ENCODE measurements at places on chromosomes 7 and 10.

DNA sequence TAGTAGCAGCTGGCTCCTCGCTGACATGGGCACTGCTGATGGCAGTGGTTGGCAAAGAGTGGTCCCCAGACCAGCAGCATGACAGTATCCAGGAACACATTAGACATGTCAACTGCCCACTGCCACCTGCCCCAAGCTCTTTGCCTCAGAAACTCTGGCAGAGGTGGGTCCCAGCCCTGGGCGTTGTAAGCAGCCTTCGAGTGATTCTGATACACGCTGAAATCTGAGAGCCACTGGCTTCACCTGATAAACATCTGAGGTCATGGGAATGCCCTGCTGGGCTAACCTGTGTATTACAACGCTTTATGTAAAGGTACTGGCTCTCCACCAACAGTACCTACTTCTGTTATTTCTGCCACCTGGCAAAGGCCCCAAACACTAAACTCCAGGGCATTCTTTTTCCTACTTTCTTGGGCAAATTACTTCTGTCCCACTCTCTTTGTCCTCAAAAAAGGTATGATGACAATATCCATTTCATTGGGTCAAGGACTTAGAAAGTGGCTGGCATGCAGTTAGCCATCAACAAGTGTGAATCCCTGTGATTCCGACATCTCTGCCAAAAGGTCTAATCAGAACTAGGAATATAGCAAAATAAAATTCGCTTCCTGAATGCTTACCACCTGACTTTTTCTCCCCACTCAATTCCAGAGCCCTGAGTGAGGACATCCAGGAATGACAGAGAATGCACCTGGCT lies 9.2 kb downstream of the SGMS1 start:
- DNase-seq: peak; percentile 32

- DNase-seq: no peak
These were observed 61.3 kb downstream of the MICU1 start for GRCh38 chr10:72564596-72564995.

DNA sequence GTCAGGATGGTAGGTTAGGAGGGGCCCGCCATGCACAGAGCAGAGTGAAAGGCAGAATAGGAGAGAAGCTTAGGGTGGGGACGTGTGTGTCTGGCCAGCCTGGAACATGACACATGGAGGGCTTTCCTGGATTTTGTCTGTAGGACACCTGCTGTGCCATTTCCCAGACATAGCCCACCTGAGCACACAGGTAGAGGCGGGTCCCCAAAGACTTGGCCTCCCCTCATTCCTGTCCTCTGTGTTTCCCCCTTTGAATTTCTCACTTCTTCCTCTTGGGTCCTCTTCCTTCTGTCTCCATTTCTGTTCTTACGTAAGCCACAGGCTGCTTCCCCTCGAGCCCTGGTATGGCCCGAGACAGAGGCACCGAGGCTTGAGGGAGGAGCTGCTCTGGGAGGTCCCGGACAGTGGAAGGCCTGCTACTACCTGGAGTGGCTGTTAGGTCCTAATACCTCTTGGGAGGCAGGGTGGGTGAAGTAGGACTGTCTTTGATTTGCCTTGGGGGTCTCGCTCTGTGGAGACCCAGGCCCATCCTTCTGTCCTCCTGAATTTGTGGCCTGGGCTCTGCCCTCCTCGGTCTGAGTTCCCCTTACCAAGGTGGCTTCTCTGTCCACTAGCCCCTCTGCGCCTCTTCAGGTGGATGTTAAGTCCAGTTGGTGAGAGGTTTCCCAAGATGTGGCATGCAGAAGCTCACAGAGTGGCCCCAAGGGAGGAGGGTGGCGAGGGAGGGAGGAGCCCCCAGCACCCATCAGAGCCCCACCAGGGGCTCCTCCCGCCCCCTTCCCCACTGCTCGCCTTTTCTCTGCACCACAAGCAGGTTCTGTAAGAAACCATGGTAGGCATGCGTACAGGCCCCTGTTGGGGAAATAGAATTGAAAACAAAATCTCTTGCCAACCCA lies 5.5 kb downstream of the ZNF775 start:
- no peak for DNase-seq

GRCh38 chr10:89940076-89940475 lies 238.7 kb downstream of the KIF20B start:
- DNase-seq: no peak

DNA sequence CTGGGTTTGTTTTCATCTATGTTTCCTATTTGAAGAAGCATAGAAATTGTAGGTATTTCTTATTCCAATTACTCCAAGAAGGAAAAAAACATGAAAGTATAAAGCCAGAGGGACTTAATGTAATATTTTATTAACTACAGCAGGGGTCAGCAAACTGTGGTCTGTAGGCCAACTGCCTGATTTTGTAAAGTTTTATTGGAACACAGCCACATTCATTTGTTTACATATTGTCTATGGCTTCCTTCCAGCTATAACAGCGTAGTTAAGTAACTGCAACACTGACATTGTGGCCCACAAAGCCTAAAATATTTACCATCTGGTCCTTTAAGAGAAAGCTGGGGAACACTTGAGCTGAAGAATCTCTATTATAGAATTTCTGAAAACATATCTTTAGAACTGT lies 306.2 kb downstream of the BICC1 start:
- DNase-seq: no peak

GRCh38 chr7:75727881-75728593 lies 10.7 kb downstream of the HIP1 start:
- DNase-seq: peak; percentile 70

DNA sequence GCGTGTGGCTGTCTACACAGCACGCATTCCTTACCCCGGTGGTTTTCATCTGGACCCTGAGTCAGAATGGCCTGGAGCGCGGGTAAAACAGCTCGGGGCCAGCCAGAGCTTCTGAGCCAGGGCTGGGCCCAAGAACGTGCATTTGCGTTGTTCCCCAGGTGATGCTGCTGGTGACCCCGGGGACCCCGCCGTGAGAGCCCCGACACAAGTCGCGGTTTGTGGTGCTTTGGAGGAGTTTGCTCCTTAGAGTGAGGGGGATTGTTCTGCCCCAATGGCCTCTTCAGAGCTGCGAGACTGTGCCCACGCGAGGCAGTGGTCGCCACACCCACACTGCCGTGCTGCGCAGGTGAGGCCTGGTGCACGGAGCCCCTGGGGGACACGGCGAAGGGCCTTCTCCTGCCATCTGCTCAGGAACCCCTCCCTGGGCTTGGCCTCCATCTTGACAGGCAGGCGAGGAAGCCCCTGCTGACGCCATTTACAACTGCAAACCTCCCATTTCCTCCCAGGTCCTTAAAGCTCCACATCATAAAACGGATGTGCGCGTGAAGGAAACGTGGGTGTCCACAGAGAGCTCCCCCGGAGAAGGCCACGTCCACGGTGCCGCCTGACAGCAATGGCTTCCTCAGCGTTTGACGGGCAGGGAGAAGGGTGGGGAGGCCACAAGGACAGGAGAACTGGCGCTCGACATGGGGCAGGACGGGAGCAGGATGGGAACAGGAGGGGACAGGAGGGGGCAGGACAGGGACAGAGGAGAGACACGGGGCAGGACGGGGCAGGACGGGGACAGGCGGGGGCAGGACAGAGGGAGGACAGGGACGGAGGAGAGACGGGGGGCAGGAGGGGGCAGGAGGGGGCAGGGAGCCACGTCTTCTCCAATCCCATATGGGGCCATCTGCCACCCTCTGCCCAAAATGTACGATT lies 477.2 kb downstream of the DNAJB6 start:
- no peak for DNase-seq

- no peak for DNase-seq
These were observed 6.7 kb upstream of the AIFM2 start for GRCh38 chr10:70139151-70139996.

GRCh38 chr7:97513326-97513725 lies 218.6 kb upstream of the TAC1 start:
- DNase-seq: no peak

DNA sequence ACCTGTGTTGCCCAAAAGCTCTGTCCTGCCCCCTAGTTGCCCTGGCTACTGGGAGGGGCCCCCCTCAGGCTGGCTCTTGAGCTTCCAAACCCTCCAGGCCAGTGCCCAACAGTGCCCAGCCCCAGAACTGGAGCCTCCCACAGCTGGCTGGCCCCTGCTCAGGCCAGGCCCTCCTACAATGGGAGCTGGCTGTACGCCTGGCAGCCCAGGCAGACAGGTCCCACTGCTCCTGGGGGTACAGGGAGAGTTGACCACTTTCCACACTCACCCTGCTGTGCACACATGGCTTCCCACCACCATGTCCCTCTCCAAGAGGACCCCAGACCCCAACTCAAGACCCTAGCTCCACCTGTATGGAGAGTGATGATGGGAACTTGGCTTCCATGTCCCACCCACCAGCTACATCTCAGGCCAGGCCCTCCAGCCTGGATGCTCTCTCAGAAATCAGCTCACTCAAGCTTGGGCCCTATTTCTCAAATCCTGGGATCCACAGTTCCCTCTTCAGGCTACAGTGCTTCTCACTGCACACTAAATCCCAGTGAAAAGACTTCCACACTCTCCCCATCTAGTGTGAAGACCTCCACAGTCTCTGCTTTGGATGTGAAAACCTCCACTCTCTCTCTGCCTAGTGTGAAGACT lies 92.6 kb downstream of the OAT start:
- no peak for DNase-seq

GRCh38 chr7:148110097-148110868 lies 480.3 kb upstream of the C7orf33 start:
- DNase-seq: no peak

DNA sequence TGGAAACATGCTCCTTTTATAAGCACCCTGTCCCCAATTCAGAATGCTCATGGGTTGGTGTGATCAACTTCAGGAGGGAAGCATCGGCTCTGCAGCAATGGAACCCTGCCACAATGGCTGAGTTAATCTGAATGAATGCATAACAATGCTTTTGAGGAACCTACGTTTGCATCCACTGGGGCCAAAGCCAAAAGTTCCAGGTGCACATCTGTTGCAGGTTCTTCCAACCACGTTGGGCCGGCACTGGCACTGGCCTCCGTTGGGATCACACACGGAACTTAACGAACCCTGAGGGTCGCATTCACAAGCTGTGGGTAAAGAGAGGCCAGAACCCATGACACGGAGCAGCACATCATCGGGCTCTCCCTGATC lies 43.4 kb downstream of the LAMB1 start:
- no peak for DNase-seq

DNA sequence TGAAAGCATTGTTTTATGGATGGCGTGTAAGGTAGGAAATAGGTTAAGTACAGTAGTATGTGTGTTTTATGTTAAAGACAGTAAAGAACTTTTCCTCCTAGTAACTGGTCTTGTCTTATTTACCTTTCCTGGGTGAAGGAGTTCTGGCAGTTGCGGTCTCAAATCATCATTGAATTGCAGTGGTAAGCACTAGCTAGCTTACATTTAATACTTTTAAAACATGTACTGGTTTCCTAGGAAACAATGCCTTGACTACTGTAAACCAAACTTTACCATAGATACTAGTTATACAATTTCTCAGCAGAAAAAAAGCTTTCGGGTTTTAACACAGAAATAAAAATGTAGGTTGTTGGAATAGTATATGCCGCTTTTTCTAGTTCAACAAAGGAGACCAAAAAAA lies 37.7 kb downstream of the PRKG1 start:
- no peak for DNase-seq

DNA sequence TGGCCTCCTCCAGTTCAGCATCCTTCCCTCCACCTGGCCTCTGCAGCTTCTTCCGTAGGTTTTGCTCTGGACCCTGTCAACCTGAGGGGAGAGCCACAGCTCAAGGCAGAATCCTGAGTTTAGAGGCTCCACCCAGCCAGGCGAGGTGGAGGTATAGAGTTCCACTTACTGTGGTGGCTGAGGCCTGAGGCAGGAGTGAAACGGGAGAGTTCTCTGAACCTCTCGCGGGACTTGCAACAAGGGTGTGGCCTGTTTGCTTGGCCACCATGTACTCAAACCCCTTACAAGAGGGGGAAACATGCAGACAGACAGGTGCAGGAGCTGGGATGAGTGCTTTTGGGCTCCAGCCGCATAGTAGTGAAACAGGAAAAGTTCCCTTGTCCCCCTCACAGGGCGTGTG lies 154.0 kb upstream of the C7orf33 start:
- DNase-seq: no peak

DNA sequence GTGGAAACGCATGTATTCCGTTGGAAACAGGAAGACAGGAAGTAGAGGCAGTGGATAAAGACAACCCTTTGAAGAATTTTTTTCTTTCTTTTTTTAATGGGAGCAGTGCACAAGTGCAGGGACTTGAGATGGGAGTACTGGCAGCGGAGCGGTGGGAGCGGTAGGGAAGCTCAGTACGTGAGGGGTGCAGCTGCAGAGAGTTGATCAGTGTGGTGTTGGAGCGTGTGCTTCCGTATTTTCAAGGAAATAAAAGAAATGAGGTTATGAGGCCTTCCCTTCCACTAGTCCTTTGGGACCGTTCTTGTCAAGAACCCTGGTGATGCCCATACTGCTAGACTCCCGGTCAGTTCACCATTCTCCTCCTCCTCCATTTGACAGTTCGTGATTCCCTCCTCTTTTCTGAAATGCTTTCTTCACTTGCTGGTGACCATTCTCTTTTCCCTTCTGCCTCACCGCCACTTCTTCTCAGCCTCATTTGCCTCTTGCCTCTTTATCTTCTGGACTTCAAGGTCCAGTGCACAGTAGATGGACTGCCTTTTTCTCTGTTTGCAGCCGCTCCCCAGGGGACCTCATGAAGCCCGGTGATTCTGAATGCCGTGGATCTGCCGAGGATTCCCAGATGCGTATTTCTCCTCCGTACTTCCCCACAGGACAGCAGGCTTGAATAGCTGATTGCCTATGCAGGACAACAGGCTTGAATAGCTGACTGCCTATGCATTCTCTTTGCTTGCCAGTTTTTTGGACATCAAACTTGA lies 39.1 kb upstream of the TMEM236 start:
- no peak for DNase-seq

GRCh38 chr7:46927131-46927810 lies 654.6 kb downstream of the TNS3 start:
- no peak for DNase-seq

- no peak for DNase-seq
These were observed 454.9 kb downstream of the ADRA2A start for GRCh38 chr10:111531690-111532089.

Data from CD4-positive, alpha-beta T cell treated with Interleukin-2 at 100 ng/mL for 4 hours (primary cell).